ENCODE measurements at places on chromosomes 7 and 10. TPM values are rescaled to one million over a fixed set of nuclear protein-coding genes. Genes with fewer than 3 reads are reported as not detected.

The ACTL6B gene
- polyA plus RNA-seq, result 389 TPM

The H2BK1 gene
- polyA plus RNA-seq, result not detected

The TAS2R5 gene
- polyA plus RNA-seq, result 9.4 TPM

The TBXAS1 gene
- 2.8 TPM for polyA plus RNA-seq

The DYNC1I1 gene
- 29.6 TPM for polyA plus RNA-seq

The ATP6V1F gene
- 246 TPM for polyA plus RNA-seq

The CALHM2 gene
- polyA plus RNA-seq, result not detected

The SLC18A2 gene
- 0.05 TPM for polyA plus RNA-seq

The ZNF107 gene
- 7.9 TPM for polyA plus RNA-seq

The DGKB gene
- 0.76 TPM for polyA plus RNA-seq

The KLLN gene
- 0.77 TPM for polyA plus RNA-seq

The AGR2 gene
- not detected for polyA plus RNA-seq

The CDK14 gene
- 25.1 TPM for polyA plus RNA-seq

The ZKSCAN5 gene
- polyA plus RNA-seq, result 18.6 TPM

The GPR15LG gene
- not detected for polyA plus RNA-seq

The AKR1C2 gene
- polyA plus RNA-seq, result 170 TPM

The IL2RA gene
- not detected for polyA plus RNA-seq

The PTPRE gene
- 4.4 TPM for polyA plus RNA-seq

The GNB2 gene
- polyA plus RNA-seq, result 279 TPM

The ZNF438 gene
- polyA plus RNA-seq, result 0.78 TPM

The FZD1 gene
- 2.9 TPM for polyA plus RNA-seq

The RHOBTB1 gene
- 10.5 TPM for polyA plus RNA-seq

The PVRIG gene
- not detected for polyA plus RNA-seq

The AMZ1 gene
- not detected for polyA plus RNA-seq

The CDC14C gene
- not detected for polyA plus RNA-seq

The CHN2 gene
- polyA plus RNA-seq, result 136 TPM

The OIT3 gene
- not detected for polyA plus RNA-seq

The CYP3A4 gene
- not detected for polyA plus RNA-seq

The HUS1 gene
- polyA plus RNA-seq, result 30.4 TPM

The PTPRN2 gene
- polyA plus RNA-seq, result 45.5 TPM

The LBX1 gene
- polyA plus RNA-seq, result not detected

The ANKRD30A gene
- polyA plus RNA-seq, result not detected

The PANK1 gene
- 15.4 TPM for polyA plus RNA-seq

The GPR26 gene
- polyA plus RNA-seq, result 8.0 TPM

The ZNF804B gene
- 0.37 TPM for polyA plus RNA-seq

The EGR2 gene
- polyA plus RNA-seq, result 1.7 TPM

The SH2D4B gene
- polyA plus RNA-seq, result 1.6 TPM

The GPC2 gene
- polyA plus RNA-seq, result 506 TPM

The MMRN2 gene
- not detected for polyA plus RNA-seq

The SGCE gene
- 119 TPM for polyA plus RNA-seq

The CNOT4 gene
- polyA plus RNA-seq, result 7.1 TPM

The ANXA8 gene
- polyA plus RNA-seq, result not detected

The IDI2 gene
- 0.24 TPM for polyA plus RNA-seq

Data from neural cell (in vitro differentiated cells).